ENCODE measurements at places on chromosomes 7 and 10.

- no peak for DNase-seq
Observed at GRCh38 chr7:37265006-37265405, 183.7 kb downstream of the ELMO1 start.

DNA sequence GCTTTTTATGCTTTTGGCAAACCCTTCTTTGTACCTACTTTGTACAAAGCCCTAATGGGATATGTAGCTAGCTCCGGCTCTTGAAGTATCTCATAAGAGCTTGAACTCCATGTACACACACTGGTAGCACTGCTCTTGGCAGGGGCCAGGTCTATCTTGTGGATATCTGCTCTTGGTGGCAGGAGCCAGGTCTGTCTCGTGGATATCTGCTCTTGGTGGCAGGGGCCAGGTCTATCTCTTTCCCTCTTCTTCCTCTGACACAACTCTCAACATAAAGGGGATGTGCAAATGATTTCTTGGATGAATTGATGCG lies 91.9 kb downstream of the WNT2 start:
- DNase-seq, result no peak

DNA sequence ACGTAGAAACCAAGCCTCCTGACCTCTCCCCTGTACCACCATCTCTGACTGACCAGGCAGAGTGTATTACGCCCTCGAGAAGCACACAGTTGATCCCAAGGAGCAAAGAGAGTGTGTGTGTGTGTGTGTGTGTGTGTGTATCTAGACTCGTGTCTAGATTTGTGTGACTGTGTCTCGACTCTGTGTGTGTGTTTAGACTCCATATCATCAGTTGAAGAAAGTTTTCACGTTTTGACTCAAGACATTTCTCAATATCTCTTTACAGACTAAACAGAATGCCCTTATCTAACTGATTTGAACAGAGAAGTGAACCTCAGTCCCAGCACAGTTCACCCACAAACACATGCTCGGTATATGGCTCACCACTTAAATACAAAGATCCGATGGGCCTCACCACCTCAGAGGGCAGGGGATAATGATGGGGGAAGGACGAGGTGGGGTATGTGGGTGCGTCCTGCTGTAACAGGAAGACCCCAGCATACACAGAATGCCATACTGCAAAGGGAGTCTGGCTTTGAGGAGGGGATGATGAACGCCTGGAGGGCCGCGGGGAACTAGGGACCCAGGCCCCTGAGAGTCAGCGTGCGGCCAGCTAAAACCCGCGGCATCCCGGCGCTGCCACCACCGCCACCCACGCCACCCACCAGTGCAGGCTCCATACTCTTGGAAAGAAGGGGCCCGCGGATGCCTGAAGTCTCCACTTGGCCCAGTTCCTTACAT lies 780 bp downstream of the ALDH18A1 start:
- DNase-seq, result no peak

GRCh38 chr7:119696336-119696735 lies 576.6 kb upstream of the KCND2 start:
- no peak for DNase-seq

GRCh38 chr7:30842542-30843451 lies 68.9 kb upstream of the AQP1 start:
- DNase-seq, result no peak

- DNase-seq, result no peak
Observed at GRCh38 chr7:137877027-137877675, 30.4 kb upstream of the DGKI start.

GRCh38 chr7:116740755-116741462 lies 68.9 kb downstream of the MET start:
- DNase-seq, result no peak

- no peak for DNase-seq
Observed at GRCh38 chr7:135441791-135442190, 68.1 kb downstream of the CNOT4 start.

DNA sequence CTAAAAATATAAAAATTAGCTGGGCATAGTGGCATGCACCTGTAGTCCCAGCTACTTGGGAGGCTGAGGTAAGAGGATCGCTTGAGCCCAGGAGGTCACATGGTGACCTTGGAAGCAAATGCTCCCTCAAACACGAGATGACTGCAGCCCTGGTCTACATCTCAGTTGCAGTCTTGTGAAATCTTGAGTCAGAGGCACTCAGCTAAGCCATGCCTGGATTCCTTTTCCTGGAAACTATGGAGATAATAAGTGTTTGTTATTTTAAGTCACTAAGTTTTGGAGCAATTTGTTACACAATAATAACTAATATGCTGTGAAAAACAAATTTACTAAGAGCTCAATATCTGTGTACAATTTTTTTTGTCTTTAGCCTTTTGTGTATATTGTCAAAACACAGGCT lies 284.3 kb upstream of the KAT6B start:
- DNase-seq, result no peak
